ENCODE measurements at places on chromosomes 2 and 18.

DNA sequence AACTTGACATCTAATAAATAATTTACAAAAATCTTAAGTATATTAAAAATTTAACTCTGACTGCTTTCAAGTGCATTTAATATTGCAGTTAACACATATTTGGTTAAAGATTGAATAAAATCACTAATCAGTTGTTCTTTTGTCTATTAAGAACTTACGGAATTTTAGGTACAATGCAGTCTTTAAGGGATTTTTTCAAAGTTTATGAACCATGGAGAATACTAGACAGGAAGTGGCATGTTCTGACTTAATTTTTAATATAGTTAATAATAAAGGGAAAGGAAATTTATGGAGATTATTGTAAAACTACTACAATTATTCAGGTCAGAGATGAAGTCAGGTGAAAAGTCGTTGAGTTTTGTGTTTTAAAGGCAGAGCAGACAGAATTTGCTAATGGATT lies 240.9 kb downstream of the CALCRL start:
- DNase-seq: no peak

GRCh38 chr2:113876503-113877387 lies 13.1 kb upstream of the ACTR3 start:
- DNase-seq: peak; percentile 58

- DNase-seq: no peak
Measured at GRCh38 chr2:191617575-191617974, 60.4 kb upstream of the NABP1 start.

DNA sequence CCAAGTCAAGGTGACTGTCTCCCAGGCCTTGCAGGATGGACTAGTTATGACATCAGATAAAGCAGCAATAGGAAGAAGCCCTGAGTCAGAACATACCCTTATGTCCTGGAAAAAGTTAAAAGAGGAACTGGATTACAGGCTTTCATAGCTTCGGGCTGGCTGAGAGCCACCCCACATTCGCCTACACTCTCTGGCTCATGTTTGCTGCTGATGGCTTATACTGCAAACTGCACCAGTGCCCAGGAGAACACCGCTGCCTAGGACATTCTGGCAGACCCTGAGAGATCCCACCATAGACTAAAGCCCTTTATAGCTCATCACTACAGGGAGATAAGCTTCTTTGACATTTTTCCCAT lies 20.3 kb downstream of the SLC8A1 start:
- peak; percentile 92 for DNase-seq

DNA sequence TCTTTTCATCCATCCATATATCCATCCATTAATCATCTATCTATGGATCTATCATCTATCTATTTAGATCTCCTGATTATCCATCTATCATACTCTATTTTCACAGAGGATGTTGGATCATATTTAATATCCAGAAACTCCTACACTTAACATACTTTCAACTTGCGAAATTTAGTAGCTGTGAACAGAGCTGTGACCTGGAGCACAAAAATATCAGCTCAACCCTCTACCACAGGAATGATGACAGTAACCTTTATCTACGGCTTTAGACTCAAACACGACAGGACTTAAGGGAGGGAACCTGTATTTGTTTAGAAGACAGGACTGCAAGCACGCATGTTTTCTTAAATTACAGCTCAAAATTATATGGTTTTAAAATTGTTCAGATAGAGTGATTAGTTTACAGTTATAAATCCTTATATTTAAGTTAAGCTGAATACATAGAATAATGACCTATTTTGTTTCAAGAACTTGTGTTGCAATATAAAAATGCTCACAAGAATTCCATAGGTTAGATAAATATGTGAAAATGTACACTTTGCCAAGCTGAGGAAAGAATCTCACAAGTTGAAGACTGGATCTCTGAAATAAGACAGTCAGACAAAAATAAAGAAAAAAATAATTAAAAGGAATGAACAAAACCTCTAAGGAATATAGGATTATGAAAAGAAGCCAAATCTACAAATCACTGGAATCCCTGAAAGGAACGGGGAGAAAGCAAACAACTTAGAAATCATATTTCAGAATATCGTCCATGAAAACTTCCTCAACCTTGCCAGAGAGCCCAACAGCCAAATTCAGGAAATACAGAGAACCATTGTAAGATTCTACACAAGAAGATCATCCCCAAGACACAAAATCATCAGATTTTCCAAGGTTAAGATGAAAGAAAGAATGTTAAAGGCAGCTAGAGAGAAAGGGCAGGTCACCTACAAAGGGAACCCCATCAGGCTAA lies 142.0 kb downstream of the COL6A3 start:
- DNase-seq: no peak
